Cardiac atrium fibroblast (primary cell): ENCODE measurements at places on chromosomes 4 and X. TPM values are rescaled to one million over a fixed set of nuclear protein-coding genes. Genes with fewer than 3 reads are reported as not detected.

The RAB39B gene
- total RNA-seq: not detected in 2 replicates

The SHISA3 gene
- total RNA-seq: 28.0 and 83.0 TPM in 2 replicates

The C1GALT1C1 gene
- total RNA-seq: 23.5 and 40.5 TPM in 2 replicates

The KLF8 gene
- 1.4 and 2.1 TPM in 2 replicates for total RNA-seq

The FAM9C gene
- total RNA-seq: not detected in 2 replicates

The RPL10 gene
- 8,491 and 9,302 TPM in 2 replicates for total RNA-seq

The C4orf36 gene
- total RNA-seq: 0.49 TPM in 1 of 2 replicates, not detected in the other

The SLC2A9 gene
- 4.0 and 11.5 TPM in 2 replicates for total RNA-seq

The CD38 gene
- total RNA-seq: 0.16 TPM in 1 of 2 replicates, not detected in the other

The ELMOD2 gene
- total RNA-seq: 27.8 and 34.5 TPM in 2 replicates

The PAGE4 gene
- not detected in 2 replicates for total RNA-seq

The ARHGAP4 gene
- total RNA-seq: 1.4 TPM in 1 of 2 replicates, not detected in the other

The FATE1 gene
- total RNA-seq: not detected in 2 replicates

The USP17L11 gene
- not detected in 2 replicates for total RNA-seq

The DAPP1 gene
- total RNA-seq: not detected in 2 replicates

The C4orf46 gene
- 6.1 and 9.6 TPM in 2 replicates for total RNA-seq

The FHDC1 gene
- total RNA-seq: under 0.01 and 0.18 TPM in 2 replicates
